ENCODE measurements at places on chromosomes 7 and 10. TPM values are rescaled to one million over a fixed set of nuclear protein-coding genes. Genes with fewer than 3 reads are reported as not detected.

The GPR158 gene
- 5.4 TPM for total RNA-seq

- H3K4me1 ChIP-seq: peaks cover 18% of the 10 kb centered on the region
- H3K36me3 ChIP-seq: no peaks in the 10 kb centered on the region
- no peak overlapping the region for H3K4me3 ChIP-seq
- 0 out of 2 replicates have a peak, but pooled peaks cover 4% of the 10 kb centered on the region for H3K27me3 ChIP-seq
- no peak for DNase-seq
- no peak overlapping the region for H3K27ac ChIP-seq
Measured at GRCh38 chr7:22390516-22390915, 33.6 kb upstream of the RAPGEF5 start.

DNA sequence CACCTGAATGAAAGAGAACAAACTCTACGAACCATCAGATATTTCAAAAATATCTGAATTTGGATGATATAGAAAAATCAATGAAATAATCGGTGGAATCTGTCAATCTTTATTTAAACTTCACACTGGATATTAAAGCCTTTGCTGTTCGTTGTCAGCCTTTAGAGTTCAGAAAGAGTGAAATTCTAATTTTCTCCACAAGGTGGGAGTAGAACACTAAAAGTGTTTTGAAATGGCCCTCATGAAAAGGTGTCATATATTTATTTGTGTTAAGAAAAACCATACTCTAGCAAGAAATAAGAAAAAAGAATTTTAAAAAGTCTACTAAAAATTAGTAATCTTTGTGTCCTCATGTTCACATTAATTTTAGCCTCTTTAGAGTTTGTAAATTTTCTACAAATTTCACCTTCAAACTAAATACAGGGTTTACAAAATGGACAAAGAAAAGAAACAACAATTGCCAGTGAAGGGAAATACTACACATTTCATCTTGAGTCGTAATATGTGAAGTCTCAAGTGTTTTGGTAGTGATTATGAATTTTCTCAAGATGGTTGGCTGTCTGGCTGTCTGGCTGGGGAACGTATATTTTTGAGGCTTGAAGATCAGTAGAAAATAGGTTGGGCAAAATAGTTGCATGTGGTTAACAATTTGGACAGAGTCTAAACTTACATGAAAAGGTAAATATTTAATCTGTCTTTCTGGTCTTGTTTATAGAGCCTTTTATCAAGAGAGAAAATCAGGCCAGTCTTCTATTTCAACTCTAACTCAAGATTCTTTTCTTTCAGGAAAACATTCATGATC lies 43.7 kb downstream of the DNAJB9 start:
- H3K36me3 ChIP-seq: no peaks in the 10 kb centered on the region
- DNase-seq: peak; percentile 73
- no peak overlapping the region for H3K27ac ChIP-seq
- no peak overlapping the region for H3K4me3 ChIP-seq
- H3K27me3 ChIP-seq: peaks cover 9% of the 10 kb centered on the region

GRCh38 chr10:14653271-14654161 lies 121.2 kb downstream of the FAM107B start:
- no peaks in the 10 kb centered on the region for H3K4me1 ChIP-seq
- peaks cover 10% of the 10 kb centered on the region for H3K27me3 ChIP-seq
- H3K36me3 ChIP-seq: no peaks in the 10 kb centered on the region
- DNase-seq: no peak

The GPR26 gene
- not detected for total RNA-seq

The FANK1 gene
- 0.22 TPM for total RNA-seq

The ZNF789 gene
- total RNA-seq: 22.1 TPM

DNA sequence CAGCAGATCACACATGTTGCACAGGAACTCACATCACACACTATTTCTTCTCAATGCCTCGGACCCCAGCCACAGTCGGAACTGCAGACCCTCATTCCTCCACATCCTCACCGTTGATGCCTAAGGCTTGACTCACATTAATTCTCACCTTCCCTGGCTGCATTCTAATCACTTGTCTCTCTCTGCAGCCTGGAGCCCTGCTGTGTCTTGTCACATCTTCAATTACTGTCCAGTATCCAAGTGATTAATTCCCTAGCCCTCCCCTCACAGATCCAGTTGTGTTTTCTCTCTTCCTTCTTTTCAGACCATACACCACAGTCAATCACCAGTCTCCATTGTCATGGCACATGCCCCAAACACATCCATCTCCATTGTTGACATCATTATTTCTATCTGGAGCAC lies 592.4 kb upstream of the IGFBP3 start:
- DNase-seq: no peak
- no peaks in the 10 kb centered on the region for H3K36me3 ChIP-seq
- H3K27me3 ChIP-seq: no peaks in the 10 kb centered on the region
- H3K27ac ChIP-seq: no peak overlapping the region
- no peak overlapping the region for H3K4me3 ChIP-seq
- no peaks in the 10 kb centered on the region for H3K4me1 ChIP-seq

DNA sequence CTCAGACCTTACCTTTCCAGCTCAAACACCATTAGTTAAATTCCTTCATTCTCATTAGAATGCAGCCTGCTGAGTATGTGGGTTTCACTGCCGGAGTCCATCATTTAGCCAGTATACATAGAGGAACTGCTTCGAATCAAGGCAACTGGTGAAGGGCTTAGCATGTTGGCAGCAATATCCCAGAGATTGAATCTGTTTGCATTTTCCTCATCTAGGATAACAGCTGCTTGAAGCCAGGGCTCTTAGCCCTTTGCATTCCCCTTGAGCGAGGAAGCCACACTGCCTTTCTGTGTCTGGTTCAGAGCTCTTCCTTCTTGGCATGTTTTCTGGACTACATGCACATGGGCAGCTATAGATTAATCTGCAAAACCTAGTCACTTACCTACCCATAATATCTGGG lies 14.7 kb downstream of the NODAL start:
- no peaks in the 10 kb centered on the region for H3K27me3 ChIP-seq
- no peak for DNase-seq
- peaks cover 67% of the 10 kb centered on the region for H3K36me3 ChIP-seq

DNA sequence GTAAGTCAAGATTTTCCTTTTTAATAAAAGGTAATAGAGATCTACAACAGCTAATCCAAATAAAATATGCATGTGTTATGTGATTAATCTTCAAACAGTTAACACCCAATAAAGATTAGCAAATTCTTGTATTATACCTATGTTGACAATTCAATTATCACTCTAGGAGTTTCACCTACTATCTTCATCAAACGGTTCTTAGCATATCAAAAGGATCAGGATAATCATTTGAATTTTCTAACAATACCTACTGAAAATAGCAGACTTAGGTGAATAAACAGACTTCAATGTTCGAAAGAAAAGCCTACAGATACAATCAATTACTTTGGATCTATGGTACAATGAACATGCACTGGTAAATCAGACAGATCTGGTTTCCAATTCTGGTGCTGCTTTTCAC lies 268.3 kb downstream of the CACNA2D1 start:
- no peak overlapping the region for H3K27ac ChIP-seq
- no peaks in the 10 kb centered on the region for H3K27me3 ChIP-seq
- H3K4me1 ChIP-seq: no peaks in the 10 kb centered on the region
- H3K4me3 ChIP-seq: no peak overlapping the region
